ENCODE measurements at places on chromosomes 16 and 17.

GRCh38 chr16:5850632-5851392 lies 753.2 kb upstream of the EEF2KMT start:
- no peak for DNase-seq

- no peak for DNase-seq
These were observed 56.3 kb upstream of the TNRC6A start for GRCh38 chr16:24673155-24673554.

DNA sequence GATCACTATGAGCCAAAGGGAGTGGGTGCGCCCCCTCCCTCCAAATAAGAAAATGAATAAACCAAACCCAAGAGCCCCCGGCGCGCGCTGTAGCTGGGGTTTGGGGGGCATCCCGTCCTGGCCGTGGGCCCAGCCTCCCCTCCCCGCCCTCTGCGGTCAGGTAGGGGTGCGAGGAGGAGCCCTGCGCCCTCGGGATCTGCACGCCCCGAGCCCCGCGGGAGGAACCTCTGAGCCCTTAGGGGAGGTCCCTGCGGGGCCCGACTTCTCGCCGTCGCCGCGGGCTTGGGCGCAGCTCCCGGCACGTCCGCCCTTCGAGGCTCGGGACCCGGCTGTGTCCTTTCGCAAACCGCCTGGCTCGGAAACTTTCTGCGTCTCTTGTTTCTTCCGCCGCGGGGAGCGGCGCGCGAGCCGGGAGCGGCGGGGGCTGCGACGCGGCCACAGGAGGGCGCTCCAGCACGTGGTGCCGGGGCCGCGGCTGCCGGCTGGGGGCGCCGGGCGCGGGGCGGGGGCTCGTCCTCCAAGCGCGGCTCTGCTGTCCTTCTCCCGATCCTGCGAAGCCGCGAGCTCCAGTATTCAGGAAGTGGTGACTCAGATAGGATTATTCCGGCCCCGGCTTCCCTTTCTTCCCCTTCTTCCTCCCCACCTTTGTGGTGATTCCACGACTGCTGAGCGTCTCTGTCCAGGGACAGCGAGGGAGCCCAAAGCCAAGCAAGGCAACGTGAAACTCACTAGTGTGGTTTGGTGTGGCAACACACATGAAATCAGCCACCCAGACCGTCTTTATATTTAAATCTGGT lies 1.6 kb downstream of the PITPNC1 start:
- peak; percentile 73 for DNase-seq

DNA sequence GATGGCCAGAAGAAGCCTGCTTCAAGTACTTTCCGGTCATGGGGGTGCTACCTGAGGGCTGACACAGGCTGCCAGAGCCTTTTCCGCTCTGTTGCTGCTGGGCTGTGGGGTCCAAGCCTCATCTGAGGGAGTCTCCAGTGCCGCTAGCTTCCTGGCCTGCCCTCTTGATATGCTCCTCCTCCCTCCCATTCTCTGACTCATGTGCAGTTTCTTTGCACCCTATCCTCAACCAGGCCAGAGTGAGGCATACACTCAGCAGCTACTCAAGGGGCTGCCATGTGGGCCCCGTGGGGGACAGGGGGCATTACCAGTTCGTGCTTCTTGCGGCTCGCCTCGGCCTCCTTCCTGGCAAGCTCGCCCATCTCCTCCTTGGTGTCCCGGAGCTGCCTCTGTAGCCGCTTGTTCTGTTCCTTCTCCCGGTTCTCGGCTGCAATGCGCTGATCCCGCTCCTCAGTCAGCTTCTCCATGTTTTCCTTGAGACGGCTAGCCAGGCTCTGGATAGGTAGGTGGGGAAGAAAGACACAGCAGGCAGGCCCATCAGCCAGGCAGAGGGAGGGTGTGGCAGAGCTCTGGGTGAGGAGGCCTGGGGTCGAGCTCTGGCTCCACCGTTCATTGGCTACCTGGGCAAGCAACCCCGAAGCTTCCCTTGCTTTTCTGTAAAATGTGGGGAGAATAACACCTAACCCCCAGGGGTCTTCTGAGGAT lies 43.8 kb downstream of the PIPOX start:
- DNase-seq, result no peak

DNA sequence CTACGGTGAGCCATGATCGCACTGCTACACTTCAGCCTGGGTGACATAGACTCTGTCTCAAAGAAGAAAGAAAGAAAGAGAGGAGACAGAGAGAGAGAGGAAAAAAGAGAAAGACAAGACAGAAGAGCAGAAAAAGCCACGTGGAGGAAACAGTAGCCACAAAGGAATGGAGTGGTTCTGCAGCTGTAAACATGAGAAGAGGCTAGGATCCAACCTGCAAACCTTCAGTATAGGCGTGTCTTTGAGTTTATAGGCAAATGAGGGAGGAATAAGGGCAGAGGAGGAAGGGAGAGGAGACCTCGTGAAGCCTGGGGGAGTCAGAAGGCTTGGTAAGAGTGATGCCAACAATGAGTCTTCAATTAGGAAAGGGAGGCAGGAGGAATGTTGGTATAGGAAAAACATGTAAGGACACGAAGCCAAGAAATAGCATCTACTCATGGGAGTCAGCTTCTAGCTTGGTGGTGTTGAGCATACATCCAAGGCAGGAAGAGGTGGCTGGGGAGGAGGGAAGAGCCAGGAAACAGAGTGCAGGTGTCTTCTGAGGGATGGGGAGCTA lies 3.9 kb downstream of the MED9 start:
- no peak for DNase-seq

DNA sequence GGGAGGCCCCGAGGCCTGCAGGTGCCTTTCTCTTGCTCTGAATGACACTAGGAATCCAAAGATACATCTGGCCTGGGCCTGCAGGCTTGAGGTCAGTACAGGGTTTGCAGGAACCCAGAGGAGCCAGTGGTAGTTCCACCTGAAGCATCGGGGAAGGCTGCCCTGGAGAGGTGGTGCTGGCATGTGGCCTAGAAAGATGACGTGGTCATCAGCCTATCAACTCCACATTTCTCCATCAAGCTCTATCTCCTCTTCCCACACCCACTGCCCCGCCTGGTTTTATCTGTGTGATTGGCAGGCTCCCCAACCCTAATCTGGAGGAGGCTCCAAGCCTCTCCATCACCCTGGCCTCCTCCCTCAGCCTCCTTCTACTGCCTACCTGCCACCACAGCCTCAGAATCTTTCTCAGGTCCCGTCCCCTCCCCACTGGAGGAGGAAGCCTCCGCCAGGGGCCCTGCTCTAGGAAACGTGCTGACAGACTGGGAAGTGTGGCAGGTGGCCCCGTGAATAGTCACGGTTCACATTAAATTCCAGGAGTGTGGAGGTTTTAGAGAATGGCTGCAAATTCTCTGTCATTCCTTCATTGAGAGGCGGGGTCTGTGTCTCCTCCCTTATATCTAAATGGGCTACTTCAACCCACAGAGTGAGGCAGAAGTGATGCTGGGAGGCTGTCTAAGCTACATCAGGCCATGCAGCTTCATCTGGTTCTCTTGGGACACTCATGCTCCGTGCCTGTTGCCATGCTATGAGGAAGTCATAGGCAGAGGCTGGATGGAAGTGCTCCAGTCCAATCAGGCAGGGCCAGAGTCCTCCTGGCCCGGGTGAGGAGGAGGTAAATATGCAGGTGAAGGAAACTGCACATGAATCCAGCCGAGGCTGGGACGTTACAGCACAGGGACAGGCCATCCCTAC lies 11.4 kb upstream of the MAP2K3 start:
- peak; percentile 97 for DNase-seq

DNA sequence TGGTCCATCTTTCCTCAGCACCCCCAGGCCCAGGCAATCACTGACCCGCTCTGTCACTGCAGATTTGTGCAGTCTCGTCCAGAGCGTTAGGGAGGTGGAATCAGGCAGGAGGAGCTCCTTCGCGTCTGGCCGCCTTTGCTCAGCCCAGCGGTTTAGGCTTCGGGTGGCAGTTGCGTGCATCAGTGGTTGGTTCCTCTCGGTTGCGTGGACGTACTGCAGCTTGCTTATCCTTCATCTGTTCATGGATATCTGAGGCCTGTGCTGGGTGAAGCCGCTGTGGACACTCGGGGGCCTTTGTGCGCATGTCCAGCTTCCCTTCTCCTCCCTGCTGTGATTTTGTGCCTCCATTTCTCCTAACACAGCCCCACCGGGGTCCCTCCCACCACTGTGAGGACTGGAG lies 4.7 kb upstream of the P2RX1 start:
- no peak for DNase-seq

DNA sequence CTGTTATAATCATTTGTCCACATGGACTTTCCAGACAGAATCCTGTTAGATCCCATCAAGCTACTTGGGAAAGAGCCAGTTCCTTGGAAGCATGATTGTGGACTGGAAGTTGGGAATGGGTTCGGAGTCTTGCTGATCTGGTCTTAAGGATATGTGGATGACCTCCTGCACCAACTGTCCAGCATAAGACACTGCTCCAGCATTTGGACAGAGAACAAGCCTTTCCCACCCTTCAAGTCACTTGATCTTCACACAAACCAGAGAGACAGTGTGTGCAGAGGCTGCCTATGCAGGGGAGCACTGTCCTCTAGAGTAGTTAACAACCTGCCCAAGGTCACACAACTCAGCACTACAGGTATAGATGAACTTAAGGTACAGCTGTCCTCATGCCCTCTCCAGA lies 5.8 kb upstream of the MT1B start:
- DNase-seq, result no peak

GRCh38 chr16:68296291-68296690 lies 14.5 kb downstream of the SLC7A6OS start:
- DNase-seq, result no peak

GRCh38 chr16:3007957-3008689 lies 4.6 kb upstream of the CLDN9 start:
- DNase-seq, result peak; percentile 23

DNA sequence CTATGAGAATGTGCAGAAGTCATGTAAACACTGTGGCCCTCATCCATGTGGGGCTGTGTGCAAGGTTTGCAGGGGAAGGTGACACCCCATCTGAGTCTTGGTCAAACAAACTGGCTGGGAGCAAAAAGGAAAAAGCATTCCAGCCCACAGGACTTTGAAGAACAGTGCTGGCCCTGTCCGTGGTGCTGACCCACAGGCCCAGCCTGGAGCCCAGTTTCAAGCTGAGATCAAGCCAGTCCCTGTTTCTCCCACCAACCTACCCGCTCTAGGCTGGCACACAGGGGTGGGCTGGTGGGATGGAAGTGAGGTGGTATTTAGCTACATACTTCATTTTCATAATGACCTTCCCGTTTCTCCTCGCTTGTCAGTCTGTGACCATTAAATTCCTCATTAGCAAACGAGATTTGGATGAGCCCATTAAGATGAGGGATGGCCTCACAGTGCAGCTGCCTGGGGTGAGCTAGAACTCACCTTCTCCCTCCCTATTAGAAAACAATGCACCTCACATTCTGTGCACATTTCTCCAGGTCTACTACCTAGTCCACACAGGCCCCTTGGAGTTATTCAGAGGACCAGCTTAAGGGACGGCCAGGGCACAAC lies 12.6 kb upstream of the RPL38 start:
- no peak for DNase-seq

- DNase-seq, result no peak
These were observed 7.7 kb downstream of the GINS3 start for GRCh38 chr16:58399718-58400633.
